Activated CD4-positive, alpha-beta T cell treated with anti-CD3 and anti-CD28 coated beads, Interleukin-2, Interleukin-6, amounts not matched to agents 100 ng/mL and 50 ng/mL, durations not matched to agents 16 hours and 8 hours (primary cell): ENCODE measurements at places on chromosomes 5 and 9.

GRCh38 chr5:50751064-50751657, 84.7 kb downstream of the PARP8 start:
- peak; percentile 72 for DNase-seq

DNA sequence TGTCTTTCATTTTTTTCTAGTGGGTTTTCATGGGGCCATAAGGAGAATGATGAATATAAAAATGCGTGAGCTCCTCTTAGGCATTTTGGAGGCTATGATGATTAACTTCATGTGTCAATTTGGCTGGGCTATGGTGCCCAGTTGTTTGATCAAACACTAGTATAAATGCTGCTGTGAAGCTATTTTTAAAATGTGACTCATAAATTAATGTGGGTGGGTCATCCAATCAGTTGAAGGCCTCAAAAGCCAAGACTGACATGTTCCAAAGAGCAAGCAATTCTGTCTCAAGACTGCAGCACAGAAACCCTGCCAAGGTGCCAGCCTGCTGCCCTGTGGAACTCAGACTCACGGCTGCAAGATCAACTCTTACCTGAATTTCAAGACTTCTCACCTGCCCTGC, 24.4 kb upstream of the ICE1 start:
- DNase-seq, result no peak

DNA sequence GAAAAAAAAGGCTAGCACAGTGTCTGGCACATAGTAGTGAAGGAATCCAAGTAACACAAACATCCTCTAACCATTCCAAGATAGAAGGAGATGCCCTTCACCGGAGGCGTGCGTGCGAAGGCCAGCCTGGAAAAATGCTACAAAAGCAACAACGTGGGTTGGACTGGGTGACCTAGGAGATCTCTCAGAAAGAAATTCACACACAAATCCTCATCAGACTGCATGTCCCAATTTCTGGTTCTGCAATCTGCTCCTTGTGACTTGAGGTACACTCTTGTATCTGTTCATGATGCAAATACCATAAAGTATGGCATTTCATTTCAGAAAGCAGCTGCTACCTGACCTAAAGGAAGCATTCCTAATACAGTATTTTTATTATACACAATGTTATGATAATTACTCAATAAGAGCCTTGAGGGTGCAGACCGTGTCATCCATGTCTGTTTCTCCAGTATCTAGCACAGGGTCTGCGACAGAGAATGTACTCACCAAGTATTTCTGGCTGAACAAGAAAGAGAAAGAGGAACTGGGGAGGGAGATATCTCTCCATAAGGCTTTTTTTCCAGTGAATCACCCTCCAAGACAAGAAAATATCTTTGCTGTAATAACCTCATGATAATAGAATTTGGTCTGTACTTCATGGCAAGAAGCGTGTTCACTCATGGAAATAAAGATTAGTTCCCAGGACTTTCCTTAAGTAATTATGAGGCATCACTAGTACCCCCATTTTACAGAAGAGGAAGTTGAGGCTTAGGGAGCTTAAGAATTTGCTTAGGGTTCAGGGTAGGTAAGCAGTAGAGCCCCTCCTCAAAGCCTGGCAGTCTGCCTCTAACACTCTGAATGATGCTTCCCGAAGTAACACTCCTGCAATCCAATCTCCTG, 138.3 kb downstream of the CDK5RAP2 start:
- no peak for DNase-seq

GRCh38 chr5:122977319-122977718, 59.2 kb downstream of the PPIC start:
- DNase-seq, result no peak
